NB4 (cell line): ENCODE measurements at places on chromosomes 4 and X.
A peak's percentile ranks its signal among the peaks of the same experiment; 100 is the strongest.

DNA sequence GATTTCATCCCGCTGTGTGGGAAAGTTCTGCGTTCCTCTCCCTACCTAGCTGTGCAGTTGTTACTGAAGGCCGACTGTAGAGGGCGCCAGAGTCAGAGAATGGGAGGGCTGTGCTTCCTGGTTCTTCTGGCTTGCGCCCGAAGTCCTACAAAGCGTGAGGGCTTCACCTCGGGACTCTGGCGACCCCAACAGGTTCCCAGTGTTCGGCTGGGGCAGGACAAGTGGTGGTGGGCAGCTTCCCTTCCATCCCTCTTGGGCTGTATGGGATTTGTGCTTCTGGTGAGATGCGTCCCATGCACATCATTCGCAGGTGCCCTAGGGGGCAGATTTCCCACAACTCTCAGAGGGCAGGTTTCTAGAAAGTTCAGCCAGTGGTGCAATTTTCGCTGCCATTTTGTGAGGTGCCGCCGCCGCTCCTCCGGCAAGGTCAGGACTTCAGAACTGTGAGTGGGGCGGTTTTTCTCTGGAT, 27.3 kb downstream of the CT45A1 start:
- peak; percentile 62 for DNase-seq

DNA sequence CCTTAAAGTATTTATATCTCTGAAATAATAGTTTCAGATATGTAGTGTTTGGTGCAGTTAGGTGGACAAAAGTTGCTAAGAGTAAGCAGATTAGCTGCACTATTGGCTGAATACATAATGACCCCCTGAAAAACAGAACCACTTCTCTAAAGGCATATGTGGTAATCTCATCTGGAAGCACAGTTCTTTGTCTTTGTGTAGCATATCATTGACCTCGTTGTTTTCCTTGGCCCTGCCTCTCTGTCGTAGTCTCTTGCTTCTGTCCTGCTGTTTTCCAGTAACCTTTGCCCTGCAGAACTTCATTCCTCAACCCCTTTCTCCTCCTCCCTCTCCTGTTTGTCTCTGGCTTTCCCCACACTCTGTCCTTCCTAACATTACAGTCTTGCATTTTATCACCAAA, 41.4 kb downstream of the JADE3 start:
- DNase-seq = peak; percentile 50

DNA sequence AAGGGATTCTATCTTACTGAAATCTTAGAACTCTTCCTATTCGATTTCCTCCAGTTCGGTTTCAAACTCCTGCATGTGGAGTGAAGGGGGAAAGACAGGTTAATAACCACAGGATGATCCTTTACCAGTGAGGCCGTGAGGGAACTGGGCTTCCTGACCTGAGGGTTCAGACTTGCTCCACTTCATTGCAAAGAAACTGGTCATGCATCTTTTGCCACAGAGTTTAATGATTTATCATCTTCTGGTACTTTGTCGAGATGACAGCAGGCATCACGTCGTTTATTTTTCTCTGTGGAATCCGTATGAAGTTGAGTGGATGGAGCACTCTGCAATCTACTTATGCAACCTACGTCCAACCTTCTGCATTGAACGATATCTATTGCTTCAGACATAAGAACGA, 145.9 kb upstream of the NLGN4X start:
- DNase-seq = no peak

DNA sequence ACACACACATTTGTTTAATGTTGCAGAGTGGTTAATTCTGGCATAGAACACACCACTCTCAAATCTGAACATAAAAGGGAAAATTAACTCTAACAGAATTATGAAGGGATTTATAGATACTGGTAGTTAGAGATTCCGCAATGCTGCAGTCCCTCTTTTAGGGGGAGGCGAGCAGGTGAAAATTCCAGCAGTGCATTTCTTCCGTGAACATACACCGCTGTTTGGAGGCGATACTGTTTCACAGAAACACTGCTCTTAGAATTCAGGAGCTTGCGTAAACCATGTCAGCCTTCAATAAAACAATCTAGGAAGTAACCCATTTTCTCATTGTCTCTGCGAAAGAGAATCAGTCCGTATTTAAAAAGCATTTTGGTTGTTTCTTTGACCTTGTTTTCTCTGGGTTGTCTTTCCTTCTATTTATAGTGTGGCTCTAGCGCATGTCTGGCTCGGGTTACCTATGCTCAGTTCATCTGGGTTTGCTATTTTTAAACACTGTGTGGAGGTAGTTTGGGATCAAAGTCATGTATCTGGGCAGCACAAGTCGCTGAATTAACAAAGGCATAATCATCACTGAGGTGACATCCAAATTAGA, 90.4 kb downstream of the GPAT3 start:
- peak; percentile 17 for DNase-seq

- no peak for DNase-seq
Measured at GRCh38 chrX:1483843-1484637, 31.3 kb upstream of the ASMTL start.

- DNase-seq = no peak
Measured at GRCh38 chr4:24858550-24858949, 54.3 kb downstream of the CCDC149 start.

GRCh38 chr4:54499308-54500074, 158.3 kb upstream of the KIT start:
- DNase-seq = no peak

DNA sequence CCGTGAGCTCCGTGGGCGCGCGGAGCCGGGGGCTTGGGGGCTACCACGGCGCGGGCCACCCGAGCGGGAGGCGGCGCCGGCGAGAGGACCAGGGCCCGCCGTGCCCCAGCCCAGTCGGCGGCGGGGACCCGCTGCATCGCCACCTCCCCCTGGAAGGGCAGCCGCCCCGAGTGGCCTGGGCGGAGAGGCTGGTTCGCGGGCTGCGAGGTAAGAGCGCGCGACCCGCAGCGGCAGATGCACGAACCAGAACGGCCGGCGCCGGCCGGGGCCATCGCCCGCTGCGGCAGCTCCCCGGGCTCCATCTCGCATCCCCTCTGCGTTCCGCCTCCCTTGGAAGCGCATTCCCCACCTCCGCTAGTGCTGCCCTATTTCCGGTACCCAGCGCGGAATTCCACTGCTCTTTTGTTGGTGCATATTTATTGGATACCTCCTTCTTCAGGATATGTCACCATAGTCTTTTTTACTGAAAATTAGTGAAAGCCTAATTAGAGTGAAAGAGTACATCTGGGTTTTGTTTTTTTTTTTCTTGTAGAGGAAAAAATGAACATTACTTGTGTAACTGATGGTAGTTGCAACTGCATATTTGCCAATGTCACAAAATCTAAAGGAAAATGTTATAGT, 797 bp downstream of the PKD2 start:
- peak; percentile 57 for DNase-seq

GRCh38 chr4:144721994-144722393, 76.0 kb downstream of the HHIP start:
- no peak for DNase-seq

DNA sequence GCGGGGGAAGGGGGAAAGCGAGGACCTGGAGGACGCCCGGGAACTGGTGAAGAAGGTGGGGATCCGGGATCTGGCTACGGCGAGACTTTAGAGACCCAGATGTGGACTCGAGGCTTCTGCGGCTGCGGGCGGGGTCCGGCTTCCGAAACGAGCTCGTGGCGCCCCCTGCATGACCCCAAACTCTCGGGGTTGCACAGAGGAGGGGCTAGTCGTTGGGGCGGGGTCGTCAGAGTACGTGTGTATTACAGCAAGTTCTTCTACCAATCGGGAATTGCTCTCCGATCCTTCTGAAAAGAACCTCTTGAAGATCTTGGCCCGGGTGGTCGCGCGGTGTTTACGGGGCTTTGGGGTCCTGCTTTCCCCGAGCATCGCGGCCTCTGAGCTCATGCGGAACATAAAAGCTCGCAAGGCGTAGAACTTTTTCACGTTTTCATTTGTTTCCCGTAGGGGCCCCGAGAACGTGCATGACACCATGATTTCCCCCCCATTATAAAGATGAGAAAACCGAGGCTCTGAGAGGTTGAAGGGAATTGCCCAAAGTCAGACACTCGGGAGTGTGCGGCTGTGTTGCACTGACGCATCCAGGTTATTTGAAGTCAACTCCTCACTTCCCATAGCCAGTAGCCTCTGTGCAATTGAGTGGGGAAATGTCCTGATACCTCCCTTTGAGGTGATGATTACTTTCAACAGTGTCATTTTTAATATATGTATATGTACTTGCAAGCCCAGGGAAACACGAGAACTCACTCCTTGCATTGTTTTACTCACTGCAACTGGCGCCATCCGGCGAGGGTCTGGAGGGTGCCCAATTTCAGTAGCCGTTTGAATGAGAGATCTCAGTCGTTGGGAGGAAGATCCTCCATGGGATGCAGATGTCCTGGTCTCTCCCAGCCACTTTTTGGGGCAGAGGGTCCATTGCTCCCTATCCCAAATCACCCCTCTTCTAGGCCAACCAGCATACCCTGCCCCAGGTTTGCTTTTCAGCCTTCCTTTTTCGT, at the start of gene BEND4:
Gene BEND4 (minus strand): TSS at position 149 of the 998 bp plus-strand sequence. CDS start 512 bp downstream, outside the sequence.
- DNase-seq = no peak

- DNase-seq = no peak
Measured at GRCh38 chrX:104697294-104697693, 131.3 kb downstream of the IL1RAPL2 start.

DNA sequence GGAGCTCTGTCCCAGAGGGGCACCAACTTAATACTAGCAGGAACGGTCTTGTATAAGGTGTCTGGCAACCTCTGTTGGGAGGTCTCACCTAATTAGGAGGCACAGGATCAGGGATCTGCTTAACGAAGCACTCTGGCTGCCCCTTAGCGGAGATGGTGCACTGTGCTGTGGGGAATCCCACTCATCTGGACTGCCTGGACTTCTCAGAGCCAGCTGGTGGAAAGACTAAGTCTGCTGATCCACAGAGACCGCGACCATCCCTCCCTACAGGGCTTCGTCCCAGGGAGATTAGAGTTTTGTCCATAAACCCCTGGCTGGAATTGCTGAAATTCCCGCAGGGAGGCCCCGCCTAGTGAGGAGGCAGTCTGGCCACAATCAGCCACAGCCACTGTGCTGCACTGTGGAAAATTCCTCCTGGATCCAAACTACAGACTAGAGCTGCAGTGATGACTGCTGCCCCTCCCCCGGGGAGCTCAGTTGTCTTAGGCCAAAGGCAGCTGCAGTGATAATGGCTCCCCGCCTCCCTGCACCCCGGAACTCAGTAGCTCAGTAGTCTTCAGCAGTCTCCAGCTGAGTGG, 22.0 kb upstream of the ZCCHC4 start:
- no peak for DNase-seq

- no peak for DNase-seq
Measured at GRCh38 chr4:78068481-78068880, 11.4 kb downstream of the FRAS1 start.

DNA sequence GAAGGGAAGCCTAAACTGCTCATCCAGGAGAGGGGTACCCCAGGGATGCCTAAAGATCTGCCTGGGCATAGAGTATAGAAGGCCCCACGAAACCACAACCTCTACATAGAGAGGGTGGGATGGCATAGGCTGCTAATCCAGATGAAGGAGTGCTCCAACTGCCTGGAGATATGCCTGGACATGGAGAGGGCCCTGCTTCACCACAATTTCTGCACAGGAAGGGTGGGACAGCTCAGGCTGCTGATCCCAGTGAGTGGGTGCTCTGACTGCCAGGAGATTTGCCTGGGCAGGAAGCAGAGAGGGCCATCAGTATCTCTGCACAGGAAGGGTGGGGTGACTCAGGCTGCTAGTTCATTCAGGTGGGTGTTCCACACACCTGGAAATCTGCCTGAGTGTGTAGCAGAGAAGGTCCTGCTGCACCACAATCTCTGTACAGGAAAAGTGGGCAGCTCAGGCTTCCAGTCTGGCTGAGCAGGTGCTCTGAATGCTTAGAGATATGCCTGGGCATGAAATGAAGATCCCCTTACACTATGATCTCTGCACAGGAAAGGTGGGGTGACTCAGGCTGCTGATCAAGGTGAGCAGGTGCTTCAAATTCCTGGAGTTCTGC, 61.1 kb downstream of the ZNF518B start:
- no peak for DNase-seq

DNA sequence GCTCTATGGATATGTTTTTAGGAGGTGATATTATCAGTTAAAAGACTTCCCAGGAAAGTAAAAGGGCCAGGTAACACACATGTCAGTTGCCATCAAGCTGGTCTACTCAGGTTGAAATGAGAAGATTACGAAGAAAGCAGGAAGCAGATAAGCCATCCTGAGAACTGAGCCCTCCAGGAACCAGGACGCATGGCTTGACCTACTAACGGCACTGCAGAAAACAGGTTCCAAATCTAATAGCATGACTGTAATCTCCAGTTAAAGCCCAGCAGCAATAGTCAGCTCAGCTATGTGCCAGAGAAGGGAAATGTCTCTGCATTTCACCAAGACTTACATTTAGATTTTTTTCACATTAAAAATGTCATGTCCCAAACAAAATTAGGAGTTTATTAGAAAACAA, 77.9 kb downstream of the APBB2 start:
- DNase-seq = no peak

DNA sequence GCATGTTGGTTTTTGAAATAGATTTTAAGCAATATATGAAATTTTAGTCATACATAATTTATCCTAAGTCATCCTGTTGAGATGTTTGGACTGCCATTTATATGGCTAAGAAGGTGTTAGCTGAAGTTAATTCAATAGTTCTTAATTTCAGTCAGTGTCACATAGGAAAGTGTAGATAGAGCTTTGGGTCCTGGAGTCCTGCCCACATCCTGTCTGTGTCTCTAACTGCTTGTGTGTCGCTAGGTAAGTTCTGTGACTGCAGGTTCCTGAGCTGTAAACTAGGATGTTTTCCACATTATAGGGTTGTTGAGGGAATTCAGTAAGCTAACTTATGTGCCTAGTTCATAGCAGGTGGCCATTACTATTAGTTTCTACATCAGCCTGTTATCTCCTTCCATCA, 20.7 kb downstream of the OFD1 start:
- DNase-seq = peak; percentile 51

GRCh38 chr4:28225050-28225449, 1364.4 kb downstream of the STIM2 start:
- DNase-seq = peak; percentile 33

DNA sequence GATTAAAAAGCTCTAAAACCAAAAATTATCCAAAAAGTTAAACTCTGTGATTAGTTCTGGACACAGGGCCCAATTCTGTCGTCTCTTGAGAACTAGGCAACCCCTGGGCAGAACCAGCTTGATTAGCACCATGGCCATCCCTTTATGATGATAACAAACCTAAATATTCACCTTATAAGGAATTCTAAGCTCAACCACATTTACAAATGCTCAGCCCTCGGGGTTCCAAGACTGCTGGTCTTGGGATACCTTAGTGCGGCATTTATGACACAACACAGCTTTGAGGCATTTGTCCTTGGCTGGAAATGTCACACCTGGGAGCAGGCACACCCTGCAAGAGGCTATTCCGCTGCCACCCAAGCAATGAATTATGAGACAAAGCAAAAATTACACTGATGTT, 27.5 kb upstream of the NAP1L5 start:
- DNase-seq = no peak

DNA sequence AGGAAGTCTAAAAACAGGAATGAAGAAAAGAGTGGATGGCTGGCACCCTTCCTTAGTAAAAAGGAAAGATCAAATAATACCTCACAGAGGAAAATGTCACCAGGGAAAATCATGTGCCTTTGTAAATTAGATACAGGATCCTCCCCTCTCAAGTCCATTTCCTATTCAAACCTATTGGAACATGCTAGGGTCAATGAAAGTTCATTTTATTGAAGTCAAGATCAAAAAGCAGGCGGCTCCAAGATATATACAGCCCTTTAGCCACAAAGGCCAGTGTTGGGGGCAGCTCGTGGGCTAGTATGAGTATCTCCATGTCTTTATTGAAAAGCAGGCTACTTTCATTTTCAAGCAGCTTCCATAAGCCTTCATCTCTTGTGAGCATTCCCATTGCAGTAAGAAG, 141.1 kb downstream of the QDPR start:
- no peak for DNase-seq
